ENCODE measurements at places on chromosomes 1 and 21.
A peak's percentile ranks its signal among the peaks of the same experiment; 100 is the strongest.

- no peak for DNase-seq
These were observed 10.0 kb downstream of the MROH7 start for GRCh38 chr1:54651608-54652007.

- no peak for DNase-seq
These were observed 199.3 kb upstream of the TMEM51 start for GRCh38 chr1:14954210-14954609.

DNA sequence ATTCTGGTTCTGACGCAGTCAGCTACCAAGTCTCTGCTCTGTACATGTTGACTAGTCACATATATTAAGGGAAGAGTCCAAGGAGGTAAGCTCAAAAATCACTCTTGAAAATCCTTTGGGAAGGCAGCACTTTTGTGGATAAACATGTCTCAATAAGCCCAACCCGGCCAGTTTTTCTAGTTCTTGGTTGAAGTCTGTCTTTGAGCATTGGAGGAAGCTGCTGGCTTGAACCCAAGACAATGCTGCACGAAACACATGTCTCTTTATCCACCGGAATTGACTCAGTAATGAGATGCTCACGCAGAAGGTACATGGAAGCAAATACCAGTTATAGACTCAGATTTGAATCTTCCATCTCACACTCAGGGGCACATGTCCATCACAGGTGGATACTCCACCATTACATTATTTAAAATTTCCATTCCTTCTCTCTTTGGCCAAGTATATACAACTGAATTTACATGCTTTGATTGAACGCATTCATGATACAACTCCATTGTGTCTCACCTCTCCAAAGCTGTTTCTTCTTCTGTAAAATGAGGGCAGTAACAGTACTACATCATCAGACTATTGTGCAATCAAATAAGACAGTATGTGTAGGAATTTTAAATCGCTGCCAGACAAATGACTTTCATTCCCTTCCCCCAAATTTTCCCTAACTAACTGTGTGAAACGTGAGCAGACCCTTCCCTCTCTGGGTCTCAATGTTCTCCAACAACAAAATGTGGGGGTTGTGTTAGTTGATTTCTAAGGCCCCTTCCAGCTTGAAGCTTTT, 9.6 kb upstream of the GUCA2A start:
- no peak for DNase-seq

- DNase-seq, result peak; percentile 50
These were observed 30.3 kb upstream of the CBR3 start for GRCh38 chr21:36104317-36105300.

DNA sequence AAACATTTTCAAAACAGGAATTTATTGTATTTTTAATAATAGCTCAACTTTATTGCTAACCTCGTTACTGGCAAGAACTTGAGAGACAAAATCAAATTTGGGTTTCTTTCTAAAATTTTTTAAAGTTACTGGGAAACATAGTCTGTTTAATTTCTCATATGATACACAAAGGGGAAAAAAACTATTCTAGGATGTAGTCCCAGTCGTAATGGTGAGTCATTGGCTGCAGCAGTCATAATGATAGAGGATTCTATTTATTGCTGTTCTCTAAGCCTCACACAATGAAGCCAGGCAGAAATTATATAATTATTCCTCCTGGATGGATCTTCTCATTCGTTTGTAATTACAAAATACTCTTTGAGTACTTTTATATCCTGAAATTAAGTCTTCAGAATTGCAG, 326.5 kb upstream of the SGIP1 start:
- no peak for DNase-seq

DNA sequence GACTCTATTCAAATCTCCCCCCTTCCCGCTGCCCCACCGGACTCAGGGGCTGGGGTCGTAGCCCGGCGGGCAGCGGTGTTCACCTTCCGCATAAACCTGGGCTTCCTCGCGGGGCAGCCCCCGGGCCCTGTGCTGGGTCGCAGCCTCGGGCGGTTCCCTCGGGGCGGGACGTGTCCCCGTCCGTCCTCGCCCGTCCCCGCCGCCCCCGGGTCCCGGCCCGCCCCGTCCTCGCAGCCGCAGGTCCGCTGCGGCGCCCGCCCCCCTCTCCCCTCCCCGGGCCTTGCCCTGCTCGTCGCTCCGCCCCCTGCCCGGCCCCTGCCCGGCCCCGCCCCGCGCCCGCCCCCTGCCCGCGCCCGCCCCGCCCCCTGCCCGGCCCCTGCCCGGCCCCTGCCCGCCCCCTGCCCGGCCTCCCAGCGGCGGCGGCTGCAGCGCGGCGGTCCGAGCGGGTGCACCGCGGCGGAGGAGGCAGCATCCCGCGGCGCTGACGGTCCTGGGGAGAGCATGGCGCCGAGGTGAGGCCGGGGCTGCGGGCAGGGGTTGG, at the start of gene COL18A1:
COL18A1 (plus strand) TSS at position 436 of the 541 bp plus-strand sequence; CDS start at position 502, 66 bp downstream.
- DNase-seq, result peak; percentile 53

DNA sequence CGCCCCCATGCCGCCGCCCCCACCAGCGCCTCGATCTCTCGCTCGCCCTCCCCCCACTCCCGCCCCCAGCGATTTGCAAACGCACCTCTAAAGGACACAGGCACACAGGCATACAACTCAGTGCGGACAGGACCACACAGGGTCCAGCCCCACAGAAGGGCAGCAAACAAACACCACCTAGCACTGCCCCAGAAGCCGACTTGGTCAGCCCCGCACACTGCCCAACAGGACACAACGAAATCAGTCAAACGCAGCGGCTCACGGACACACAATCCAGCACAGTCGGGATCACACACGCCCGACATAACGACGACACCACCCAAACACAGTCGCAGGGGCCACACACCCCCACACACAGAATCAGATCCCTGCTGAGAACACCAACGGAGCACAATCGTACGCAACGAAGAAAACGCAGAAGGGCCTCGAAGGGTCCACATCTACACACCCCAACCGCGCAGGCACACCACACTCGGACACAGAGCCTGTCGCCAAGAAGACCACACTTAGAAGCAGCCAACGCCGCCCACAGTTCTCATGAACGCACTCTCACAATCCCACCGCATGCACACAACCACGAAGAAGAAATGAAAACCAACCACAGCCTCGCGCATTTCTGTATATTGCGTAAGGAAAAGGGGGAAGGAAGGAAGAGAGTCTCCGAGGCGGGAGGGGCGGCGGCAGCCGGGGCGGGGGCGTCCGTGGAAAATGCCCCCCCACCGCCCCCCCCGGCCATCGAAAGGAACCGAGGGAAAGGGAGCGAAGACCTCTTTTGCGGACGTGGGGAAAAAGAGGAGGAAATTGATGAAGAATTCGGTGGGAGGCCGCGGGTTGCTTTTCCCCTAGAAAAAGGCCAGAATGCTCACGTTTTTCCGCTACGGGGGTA, 481 bp downstream of the TAL1 start:
- peak; percentile 18 for DNase-seq

DNA sequence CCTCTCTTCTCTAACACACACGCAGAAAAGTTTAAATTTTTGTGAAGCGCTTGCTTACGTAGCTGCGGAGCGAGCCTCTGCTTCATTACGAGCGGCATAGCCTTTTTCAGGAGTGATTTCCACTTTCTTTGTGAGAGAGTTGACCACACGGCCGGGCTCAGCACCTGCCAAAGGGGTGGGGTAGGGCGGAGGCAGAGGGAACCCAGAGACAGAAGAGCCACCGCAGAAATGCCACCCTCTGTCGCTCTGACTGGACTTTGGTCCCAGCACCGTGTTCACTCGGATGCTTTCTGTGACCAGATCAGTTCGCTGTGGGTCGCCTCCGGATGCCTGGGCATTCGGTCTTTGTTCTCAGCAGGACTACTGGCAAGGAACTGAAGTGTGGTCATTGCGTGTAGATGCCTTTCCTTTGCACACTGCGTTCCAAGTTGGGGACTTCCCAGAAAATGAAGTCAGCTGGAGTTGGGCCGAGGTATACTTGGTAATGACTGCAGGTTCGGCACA, 883 bp downstream of the CHODL start:
- DNase-seq, result no peak

DNA sequence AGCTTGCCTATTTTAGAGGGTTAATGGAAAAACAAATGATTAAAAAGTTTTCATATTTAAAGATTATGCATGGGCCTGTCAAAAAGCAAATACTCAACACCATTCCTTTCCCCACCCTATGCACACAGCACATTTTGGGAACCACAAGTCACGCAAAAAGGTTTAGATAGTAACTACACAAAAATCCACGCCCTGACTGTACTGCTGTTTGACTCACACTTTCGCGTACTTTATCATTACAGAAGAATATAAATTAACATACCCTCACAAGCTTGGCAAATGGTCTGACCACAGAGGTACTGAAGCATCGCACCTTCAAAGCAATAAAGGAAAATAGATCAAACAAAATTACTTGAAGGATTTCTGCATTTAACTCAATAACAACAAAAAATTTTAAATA, 1.4 kb downstream of the ATP5PO start:
- no peak for DNase-seq

- DNase-seq, result no peak
These were observed 33.3 kb downstream of the TIAM1 start for GRCh38 chr21:31310750-31311149.

DNA sequence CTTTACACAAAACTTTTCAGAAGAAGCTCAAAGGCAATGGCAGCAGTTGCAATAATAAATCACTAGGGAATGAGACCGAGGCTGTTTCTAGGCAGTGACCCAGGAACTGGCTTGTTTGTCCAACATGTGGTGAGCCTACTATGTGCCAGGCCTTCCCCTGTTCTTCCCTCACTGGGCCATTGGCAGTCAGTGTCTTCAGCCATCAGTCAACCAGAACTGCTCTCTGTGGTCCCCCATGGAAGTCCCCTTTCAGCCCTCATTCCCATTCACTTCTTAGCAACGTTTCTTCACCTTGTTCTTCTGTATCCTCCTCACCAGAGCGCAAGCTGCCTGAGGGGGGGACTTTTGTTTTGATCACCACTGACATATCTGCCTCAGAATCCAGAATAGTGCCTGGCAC, 274.1 kb downstream of the RRAGC start:
- DNase-seq, result no peak

GRCh38 chr1:192888574-192888973, 79.7 kb downstream of the RGS2 start:
- DNase-seq, result no peak

GRCh38 chr1:202562444-202563060, 147.7 kb downstream of the SYT2 start:
- DNase-seq, result no peak

- DNase-seq, result no peak
These were observed 1.1 kb downstream of the CGN start for GRCh38 chr1:151512326-151512725.

DNA sequence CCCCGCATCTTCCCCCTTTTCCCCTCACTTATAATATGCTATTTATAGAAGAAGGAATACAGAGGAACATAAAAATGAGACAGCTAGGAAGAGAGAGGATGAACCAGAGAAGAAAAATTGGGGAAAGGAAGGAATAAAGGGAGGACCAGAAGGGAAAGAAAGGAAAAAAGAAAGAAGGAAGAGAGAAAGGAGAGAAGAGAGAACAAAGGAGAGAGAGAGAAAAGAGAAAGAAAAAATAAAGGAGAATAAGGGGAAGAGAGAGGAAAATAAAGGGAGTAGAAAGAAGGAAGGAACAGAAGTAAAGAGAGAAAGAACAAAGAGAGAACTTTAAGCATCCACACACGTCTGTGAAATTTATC, 11.2 kb upstream of the IGSF3 start:
- DNase-seq, result no peak

GRCh38 chr1:193249187-193249586, 62.8 kb upstream of the B3GALT2 start:
- DNase-seq, result no peak

- DNase-seq, result no peak
These were observed 101.2 kb downstream of the GDAP2 start for GRCh38 chr1:117828201-117828600.

GRCh38 chr21:26112975-26113374, 57.6 kb downstream of the APP start:
- DNase-seq, result no peak

DNA sequence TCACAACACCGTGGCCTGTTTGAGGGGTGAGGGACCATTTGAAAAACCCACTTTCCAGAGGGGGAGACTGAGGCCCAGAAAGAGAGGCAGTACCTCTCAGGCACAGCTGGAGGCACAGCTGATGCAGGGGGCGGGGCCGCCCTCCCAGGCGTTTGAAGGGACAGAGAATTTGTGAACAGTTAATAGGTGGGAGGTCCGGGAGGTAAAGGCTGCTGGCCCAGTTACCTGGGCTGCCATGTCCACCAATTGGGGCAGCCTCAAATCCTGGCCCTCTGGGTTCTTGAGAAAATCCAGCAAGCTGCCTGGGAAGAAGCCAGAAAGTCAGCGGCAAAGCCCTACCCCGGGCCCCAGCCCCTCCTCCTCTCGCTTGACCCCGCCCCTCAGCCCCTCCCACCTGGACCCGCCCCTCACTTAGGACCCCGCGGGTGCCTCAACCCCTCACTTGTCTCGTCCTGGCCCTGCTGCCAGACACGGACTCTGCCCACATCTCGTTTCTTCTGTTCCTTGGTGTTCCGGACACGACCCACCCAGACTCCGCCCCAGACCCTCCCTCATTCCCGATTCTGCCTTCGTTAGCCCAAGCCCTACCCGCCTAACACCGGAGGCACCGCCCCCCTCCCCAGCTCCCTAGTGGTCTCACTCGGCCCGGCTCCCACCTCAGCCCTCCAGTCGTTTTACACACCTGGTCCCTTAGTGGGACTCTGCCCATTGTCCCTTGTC, 10.8 kb upstream of the AHDC1 start:
- no peak for DNase-seq

DNA sequence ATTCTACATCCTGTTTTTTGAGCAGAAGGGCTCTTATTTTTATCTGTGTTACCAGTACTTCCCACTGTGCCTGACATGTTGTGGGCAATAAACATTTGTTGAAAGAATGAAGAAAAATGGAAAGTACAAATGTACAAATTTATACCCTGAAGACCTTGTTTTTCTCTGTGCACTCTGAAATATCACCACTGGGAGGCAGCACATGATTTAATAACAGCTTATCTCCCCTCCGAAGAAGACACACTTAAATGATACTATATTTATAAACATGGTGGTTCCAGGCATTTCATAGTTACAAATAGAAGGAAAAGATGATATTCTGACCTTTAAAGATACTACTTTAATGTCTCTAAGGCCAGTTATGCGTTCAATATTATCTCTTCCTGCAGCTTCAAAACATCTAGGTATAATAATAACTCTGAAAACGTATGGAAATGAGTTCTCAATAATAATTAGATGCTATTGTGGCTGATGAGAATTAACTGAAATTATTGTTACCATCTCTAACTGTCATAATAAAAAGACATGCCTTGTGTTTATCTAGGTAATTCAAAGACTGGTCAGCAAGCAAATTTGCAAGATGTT, 12.8 kb downstream of the DYNLT5 start:
- peak; percentile 13 for DNase-seq

- DNase-seq, result peak; percentile 23
These were observed 833 bp upstream of the DIP2A start for GRCh38 chr21:46457801-46458314.
